ENCODE measurements at places on chromosomes 3 and 15.

- DNase-seq = peak; percentile 29
Measured at GRCh38 chr3:137105277-137105977, 147.6 kb downstream of the IL20RB start.

- DNase-seq = no peak
Measured at GRCh38 chr3:17207979-17208378, 323.2 kb downstream of the PLCL2 start.

DNA sequence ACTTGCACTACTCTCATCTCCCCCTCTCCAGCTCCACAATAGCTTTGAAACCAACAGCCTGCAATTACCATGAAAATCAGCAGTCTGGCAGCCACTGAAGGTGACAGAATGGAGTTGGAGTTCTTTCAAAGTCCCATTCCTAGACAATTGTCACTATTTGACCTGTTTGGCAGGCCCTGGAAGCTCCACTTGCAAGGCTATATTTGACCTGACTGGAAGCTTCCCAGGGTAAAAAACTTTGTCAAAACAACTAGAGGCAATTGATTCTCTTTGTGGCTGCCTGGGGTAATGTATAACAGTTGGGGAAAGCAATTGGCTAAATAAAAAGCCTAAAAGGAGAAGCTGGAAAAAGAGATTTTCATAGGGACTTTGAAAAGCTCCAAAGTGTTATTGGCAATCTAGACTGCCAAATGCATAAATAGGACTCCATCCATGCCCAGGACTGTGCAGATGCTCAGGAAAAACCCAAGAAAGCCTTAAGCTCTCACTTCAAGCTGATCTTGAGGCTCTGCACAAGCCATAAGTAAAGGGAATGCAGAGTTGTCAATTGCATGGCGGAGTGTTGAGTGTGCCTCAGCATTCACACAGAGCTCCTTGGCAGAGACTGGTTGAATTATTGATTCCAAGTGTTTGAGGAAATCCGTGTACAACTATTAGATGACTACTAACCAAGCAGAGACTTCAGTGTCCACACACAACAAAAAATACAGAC, 18.3 kb downstream of the GREM1 start:
- no peak for DNase-seq

- no peak for DNase-seq
Measured at GRCh38 chr3:37847689-37848088, 14.0 kb upstream of the CTDSPL start.

GRCh38 chr3:44482721-44483120, 5.3 kb upstream of the ZNF445 start:
- DNase-seq = no peak

DNA sequence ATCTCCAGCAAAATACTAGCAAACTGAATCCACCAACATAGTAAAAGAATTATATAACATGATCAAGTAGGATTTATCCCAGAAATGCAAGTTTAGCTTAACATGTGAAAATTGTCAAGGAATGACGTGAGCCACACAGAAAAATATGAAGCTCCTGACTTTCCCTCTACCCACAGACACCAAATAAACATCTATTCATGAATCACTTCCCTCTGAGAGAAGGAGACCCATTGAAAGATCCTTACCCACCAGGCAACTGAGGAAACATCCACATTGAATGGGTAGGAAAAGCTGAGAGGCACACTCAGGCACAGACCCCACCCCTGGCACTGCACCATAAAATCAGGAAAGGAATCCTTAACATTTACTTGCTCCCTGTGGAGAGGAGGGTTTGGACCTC, 102.2 kb upstream of the MANF start:
- no peak for DNase-seq

GRCh38 chr3:148319960-148320359, 377.7 kb upstream of the AGTR1 start:
- DNase-seq = no peak

GRCh38 chr3:39639344-39640236, 169.8 kb upstream of the MYRIP start:
- DNase-seq = peak; percentile 79

- no peak for DNase-seq
Measured at GRCh38 chr3:16836505-16837237, 48.1 kb upstream of the PLCL2 start.

GRCh38 chr3:131729643-131730017, 226.9 kb upstream of the MRPL3 start:
- no peak for DNase-seq

DNA sequence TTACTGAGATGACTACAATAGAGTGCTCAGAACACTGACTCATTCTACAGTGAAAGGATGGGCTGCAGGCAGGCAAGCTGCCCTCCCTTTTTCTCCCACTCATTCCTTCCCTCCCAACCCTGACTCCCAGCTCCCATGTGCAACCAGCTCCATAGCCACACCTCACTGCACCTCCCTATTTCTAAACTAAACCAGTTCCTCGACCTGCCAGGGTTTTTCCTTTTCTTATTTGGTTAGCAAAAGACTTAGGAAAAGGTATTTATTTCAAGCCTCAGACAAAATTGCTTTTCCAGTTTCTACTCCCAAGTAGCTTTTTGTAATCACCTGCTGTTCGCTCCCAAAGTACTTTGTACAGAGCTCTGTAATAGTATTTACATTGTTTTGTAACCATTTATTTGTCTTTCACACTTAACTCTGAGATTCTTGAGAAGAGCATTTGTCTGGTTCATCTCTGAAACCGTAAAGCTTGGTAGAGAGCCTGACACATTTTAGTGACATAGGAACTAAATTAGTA, 2.2 kb downstream of the AADAC start:
- peak; percentile 14 for DNase-seq

DNA sequence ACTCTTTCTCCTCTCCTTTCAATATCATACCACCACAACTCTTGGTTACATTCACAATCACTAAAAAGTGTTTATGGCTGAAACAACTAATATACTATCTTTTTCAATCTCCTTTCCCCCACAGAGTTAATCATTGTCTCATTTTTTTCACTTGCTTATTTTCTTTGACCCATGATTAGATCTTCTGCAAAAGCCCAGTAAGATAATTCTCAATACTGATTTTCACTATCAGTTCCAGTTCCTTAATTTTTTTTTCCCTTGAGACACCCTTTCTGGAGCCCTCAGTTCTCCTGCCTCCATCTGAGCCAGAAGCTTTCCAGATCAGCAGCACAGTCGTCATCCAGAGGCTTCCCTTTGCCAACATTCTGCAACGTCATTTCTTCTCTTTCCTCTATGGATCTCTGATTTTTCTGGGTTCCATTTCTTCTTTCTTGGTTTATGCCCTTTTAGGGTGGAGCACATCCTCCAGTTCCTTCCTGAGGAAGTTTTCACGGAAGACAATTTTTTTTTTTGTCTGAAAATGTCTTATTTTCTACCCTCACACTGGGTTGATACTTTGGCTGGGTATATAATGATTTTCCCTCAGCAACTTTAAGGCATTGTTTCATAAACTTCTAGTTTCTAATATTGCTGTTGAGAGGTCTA, 88.7 kb upstream of the C15orf39 start:
- no peak for DNase-seq

DNA sequence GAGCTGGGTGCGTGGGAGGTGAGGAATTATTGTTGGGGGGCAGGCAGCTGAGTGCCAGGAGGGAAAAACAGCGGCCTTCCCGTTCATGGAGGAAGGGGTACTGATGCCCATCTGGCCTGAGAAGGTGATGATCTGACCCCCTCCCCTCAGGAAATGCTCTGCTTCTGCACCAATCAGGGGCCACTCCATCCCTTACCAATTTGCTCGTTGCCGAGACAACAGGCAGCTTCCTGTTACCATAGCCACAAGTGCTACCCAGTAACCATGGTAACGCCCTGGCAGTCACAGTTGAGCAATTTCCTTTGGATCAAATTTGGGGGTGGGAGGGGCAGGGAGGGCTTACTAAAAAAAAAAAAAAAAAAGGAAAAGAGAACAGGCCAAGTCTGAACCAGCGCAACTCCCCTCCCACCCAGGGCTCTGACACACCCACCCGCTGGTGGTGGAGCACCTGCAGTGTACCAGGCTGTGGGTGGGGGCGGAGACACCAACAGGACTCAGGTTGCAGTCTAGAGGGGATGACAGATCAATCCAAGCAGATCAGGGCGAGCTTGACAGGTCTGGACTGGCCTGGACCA, 13.7 kb downstream of the CELF6 start:
- DNase-seq = no peak

- peak; percentile 42 for DNase-seq
Measured at GRCh38 chr3:132595014-132595413, 2.1 kb upstream of the ACKR4 start.

DNA sequence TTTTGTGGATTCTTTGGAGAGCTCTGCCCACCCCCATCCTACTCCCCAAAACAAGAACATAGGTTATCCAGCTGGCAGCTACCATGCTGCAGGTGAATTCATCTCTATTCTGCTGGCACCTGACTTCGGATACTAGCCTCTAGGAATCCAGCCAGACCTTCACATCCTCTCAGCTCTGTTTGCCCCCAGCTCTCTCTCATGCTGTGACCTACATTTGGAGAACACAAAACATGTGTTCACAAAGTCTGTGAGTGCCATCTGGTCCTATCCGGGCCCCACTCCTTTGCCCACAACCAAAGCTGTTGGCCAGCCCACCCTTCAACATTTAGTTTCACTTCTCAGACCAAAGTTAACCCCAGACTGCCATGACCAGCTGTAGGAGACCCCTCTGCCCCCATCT, 89.4 kb upstream of the C3orf80 start:
- DNase-seq = no peak

DNA sequence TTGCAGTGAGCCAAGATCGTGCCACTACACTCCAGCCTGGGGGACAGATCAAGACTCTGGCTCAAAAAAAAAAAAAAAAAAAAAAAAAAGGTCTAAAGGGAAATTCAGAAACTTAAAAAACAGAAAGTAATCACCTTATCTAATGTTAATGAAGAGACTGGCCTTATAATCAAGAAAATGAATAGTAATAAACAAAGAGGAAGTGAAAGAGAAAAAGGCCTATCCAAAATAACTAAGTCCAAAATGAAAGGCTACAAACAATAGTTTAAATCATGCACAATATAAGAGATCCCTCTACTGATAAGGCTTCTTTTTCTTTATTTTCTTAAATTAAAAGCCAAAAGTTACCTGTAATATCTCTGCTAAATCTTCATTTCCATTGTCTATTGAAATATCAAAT, 37.1 kb upstream of the HDC start:
- no peak for DNase-seq

- DNase-seq = no peak
Measured at GRCh38 chr15:62211348-62211747, 46.3 kb upstream of the C2CD4B start.

DNA sequence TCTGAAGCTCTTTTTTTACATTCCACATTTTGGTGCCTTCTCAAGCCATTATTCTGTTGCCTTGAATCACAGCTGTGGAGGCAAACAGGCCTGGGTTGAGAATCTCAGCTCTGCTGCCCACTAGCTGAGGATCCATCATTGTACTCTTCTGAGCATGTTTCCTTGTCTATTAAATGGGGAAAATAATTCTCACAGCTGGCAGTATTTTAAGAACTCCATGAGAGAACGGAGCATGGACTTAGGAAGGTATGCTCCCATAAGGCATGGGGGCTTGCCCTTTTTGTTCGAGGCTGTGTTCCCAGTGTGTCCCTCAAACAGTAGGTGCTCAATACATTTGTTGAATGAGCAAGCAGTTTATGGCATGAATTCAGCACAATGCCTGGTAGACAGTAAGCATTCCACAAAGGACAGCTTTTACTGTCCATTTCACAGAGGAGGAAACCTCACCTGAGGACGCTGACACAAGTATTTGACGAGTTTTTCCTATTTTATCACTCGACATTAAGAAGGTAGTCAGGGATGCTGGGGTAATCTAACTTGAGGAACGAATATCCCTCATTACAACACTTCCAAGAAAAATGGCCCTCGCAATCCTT, 2.1 kb upstream of the PTPRG start:
- DNase-seq = no peak

- peak; percentile 49 for DNase-seq
Measured at GRCh38 chr3:63993653-63994079, 29.6 kb downstream of the PSMD6 start.

DNA sequence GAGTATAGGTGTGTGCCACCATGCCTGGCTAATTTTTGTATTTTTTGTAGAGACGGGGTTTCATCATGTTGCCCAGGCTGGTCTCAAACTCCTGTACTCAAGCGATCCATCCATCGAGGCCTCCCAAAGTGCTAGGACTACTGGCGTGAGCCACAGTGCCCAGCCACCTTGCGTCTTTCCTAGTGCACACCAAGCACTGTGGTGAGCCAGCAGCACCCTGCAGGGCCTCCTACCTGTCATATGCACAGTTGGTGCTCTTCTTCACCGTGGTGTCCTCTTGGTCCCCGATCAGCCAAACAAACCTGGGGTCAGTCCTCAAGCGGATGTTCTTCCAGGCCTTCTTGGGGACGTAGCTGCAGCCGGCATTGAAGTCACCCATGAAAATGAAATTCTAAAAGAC, 13.2 kb downstream of the DNASE1L3 start:
- DNase-seq = no peak

GRCh38 chr3:27454461-27454860, 29.7 kb downstream of the SLC4A7 start:
- no peak for DNase-seq

DNA sequence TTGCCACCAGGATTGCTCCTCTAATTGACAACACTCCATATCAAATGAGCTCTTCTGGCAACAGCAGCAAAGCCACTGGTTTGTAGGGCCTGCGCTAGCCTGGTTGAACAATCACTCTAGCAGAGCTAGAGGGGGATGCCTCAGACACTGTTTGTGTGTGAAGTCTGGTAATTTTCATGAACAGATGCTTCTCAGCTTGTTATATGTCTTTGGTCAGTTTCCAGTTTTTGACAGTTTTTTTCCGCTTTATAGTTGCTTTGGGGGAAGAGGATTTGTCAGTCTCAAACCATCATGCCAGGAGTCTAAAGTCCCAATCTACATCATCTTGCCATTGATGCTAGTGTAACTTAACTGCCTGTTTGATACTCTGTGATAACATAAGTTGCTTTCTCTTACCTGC, 136.0 kb downstream of the HCN4 start:
- no peak for DNase-seq

- no peak for DNase-seq
Measured at GRCh38 chr3:50212502-50212901, 7.4 kb downstream of the SLC38A3 start.

- DNase-seq = no peak
Measured at GRCh38 chr3:67783281-67784250, 129.2 kb upstream of the SUCLG2 start.

- DNase-seq = no peak
Measured at GRCh38 chr3:174247687-174248152, 611.4 kb upstream of the NAALADL2 start.

- no peak for DNase-seq
Measured at GRCh38 chr3:162338514-162338913, 841.9 kb downstream of the OTOL1 start.

DNA sequence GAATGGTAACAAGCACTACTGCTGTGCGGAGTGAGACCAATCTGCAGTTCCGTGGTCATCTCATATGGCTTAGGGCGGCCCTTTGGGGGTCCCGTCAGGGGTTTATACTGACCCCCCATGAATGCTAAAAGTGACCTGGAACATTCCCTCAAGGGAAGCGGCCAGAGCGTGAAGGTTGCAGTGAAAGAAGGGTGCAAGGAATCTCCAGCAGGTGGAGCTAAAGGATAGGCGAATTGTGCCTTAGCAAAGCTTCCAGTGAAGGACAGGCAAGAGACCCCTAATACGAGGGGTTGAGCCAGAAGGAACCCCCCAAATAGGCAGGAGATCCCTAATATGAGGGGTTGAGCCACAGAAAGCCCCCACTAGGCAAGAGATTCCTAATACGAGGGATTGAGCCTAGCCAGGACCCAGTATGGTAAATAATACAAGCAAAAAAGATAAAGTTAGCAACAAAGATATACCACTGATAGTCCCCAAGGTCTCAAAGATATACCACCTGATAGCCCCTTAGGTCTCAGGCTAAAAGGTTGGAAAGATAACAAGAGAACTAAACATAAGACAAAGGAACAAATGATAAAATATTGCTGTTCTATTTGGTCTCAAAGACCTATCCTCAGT, 32.8 kb downstream of the ZNF589 start:
- DNase-seq = peak; percentile 21

Measured in GM04504 (cell line).